ENCODE measurements at places on chromosomes 3 and 15.

GRCh38 chr15:39075311-39075710 lies 505.6 kb upstream of the THBS1 start:
- no peak for DNase-seq

- no peak for DNase-seq
Observed at GRCh38 chr15:72786676-72787345, 3.3 kb upstream of the ADPGK start.

DNA sequence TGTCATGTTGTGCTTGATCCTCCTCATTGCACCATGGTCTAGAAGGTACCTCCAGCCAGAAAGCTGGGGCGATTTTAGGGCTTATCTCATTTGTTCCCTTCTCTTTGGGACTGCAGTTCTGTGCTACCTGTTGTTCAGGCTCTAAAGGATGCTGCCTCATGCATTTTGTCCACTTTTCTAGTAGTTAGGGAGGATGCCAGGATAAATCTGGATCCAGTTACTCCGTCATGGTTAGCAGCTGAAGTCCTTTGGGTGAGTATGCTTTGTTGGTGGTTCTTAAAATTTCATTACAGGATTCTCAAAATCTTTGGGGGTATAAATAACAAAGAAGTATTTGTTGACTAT lies 8.9 kb downstream of the AKAP13 start:
- no peak for DNase-seq

- DNase-seq = no peak
Observed at GRCh38 chr3:43966530-43966929, 275.2 kb upstream of the TOPAZ1 start.

DNA sequence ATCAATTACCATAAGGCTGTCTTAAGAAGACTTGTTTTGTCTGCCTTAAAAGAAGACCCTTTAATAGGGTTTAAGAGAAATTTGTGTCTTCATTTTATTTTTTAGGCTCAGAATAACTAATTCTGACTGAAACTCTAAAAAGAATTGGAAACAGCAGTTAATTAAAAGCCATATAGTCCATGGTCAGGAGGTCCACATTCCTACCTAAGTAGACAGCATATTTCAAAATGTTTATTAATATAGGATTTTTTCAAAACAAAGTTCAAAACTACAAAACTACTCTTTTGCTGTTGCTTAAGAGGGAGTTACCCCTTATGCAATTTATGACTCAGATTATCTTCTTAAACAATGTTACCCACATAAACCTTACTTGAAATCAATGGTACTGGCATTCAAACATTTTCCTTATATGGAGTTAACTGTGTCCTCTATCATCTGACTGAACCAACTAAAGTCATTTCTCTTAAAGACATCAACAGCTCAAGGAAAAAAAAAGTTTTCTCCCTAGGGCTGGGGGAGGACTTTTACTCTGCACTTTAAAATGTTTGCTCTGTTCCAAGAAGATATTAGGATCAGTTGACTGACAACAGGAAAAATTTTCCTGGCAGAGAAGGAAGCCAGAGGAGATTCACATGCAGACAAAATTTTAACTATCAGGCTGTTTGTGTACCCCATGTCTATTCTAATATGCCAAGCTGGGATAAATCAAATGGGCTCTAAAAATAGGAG lies 56.8 kb upstream of the NANOGP8 start:
- DNase-seq = no peak

DNA sequence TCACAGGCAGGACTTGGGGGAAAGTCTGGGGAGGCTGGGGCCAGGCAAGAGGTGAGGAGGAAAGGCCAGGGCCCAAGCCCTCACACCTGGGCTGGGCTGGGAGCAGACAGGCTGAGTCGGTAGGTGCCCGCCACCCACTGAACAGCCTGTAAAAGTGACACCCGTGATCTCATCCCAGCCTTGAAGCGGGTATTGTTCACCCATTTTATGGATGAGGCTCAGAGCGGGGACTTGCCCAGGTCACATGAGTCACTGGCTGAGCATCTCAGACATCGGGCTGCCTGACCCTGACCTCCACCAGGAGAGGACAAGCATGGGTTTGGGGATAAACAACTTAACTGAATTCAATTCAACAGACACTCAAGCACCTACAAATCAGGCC lies 52.0 kb upstream of the CTSH start:
- no peak for DNase-seq

DNA sequence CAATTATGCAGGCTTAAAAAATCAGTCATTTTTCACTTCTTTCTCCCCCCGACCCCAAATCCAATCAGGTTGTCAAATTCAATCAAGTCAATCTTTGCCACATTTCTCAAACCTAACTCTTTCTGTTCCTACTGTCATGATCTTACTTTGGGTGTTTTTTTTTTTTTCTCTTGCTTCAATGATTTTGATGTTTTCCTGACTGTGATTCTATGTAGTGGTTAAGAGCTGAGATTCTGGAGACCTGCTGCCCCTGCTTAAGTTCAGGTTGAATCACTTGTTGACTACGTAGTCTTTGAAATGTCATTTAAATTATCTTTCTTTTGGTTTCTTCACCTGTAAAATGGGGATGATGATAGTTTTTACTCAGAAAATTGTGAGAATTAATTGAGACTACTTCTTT lies 117.5 kb downstream of the TPRG1 start:
- DNase-seq = no peak

- DNase-seq = no peak
Observed at GRCh38 chr3:9715764-9716437, 12.3 kb downstream of the CPNE9 start.

DNA sequence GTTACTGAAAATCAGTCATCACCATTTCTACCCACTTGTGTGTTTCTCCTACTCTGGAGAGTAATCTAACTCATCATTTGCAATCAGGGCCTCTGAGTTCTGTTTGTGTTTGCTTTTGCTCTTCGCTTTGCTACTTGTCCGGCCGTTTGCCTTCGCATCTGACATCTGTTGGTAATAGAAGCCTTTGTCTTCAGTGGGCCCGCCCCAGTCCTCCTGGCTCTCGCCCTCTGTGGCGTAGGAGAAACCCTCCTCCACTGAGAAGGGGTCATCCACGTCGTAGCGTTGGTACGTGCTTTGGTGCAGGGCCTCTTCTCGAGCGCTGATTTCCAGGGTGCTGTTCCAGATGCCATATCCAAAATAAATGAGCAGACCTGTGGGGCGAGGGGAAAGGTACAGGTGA lies 48.3 kb downstream of the CLDN11 start:
- DNase-seq = no peak

GRCh38 chr3:71714595-71714994 lies 10.6 kb downstream of the EIF4E3 start:
- DNase-seq = no peak

- peak; percentile 66 for DNase-seq
Observed at GRCh38 chr15:40493089-40493840, 22.5 kb downstream of the CHST14 start.

- no peak for DNase-seq
Observed at GRCh38 chr15:44769521-44769920, 33.2 kb downstream of the TRIM69 start.

DNA sequence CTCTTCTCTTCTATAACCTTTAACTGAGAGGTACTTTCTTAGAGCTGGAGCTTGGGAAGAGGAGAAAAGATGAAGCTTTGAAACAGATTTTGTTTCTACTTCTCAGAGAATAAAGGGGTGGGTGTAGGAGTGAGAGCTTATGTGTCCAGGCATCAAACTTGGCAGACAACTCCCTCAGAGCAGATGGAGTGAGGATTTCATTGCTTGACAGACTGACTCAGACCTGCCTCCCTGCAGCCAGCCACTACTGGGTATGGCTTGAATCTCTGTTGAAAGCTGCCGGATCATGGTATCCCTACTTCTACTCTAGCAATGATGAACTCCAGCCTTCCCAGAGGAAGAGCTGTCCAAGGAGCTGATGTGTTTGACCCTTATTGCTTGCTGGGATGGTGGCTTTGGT lies 36.7 kb downstream of the SYN2 start:
- DNase-seq = no peak

GRCh38 chr15:39281094-39281493 lies 299.8 kb upstream of the THBS1 start:
- no peak for DNase-seq

- DNase-seq = no peak
Observed at GRCh38 chr15:61816856-61817255, 243.4 kb downstream of the VPS13C start.

DNA sequence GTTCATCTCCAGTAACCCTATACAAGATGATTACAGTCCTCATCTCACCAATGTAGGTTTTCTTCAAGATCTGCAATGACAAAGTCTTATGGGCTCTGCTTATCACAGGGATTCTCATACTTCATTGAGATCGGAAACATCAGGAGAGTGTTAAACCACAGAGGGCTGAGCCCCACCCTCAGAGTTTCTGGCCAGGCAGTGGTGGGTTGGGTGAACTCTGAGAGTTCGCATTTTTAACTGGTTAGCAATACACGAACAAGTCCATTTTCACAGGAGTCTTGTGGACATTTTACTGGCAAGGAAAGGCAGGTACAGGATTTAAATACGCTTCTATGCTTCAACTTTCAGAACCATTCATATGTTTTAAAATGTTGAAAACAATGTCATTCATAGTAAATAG lies 366.7 kb upstream of the ROBO2 start:
- no peak for DNase-seq

DNA sequence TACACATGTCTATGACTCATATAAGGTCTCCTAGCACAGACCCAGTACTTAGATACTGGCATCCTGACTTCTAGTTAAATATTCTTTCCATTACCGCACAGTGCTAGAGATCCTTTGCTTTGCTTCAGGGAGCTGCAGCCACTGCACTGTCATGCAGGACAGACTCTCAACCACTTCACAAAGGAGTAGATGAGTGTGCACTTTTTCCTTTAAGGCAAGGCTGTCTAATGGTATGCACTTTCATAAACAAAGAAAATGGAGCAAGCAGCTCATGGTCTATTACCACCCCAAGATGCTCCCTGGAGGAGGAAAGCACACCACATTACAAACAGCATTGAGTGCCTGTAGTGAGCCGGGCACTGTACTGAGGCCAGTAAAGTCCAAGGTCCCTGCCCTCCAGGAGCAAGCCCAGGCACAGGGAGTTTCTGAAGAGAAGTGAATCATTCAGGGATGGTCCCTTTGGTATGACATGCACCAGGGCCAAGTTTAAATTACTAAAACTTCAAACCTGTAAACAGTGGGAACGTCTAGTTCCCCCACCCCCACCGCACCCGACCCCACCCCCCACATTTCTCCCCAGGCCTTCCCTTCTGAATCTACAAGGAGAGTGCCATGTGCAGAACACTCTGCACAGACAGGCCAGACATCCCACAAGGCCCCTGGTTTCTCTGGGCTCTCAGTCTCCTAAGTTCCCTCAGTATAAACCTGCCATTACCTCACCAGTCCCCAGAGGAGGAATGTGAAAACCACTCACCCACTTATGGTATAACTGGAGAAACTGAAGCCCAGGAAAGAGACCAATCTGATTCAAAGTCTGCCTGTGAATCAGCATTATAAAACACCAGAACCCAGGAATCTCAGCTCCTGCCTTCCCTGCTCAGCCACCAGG lies 107.8 kb upstream of the BCL6 start:
- no peak for DNase-seq

- no peak for DNase-seq
Observed at GRCh38 chr3:64748244-64748904, 60.6 kb upstream of the ADAMTS9 start.

DNA sequence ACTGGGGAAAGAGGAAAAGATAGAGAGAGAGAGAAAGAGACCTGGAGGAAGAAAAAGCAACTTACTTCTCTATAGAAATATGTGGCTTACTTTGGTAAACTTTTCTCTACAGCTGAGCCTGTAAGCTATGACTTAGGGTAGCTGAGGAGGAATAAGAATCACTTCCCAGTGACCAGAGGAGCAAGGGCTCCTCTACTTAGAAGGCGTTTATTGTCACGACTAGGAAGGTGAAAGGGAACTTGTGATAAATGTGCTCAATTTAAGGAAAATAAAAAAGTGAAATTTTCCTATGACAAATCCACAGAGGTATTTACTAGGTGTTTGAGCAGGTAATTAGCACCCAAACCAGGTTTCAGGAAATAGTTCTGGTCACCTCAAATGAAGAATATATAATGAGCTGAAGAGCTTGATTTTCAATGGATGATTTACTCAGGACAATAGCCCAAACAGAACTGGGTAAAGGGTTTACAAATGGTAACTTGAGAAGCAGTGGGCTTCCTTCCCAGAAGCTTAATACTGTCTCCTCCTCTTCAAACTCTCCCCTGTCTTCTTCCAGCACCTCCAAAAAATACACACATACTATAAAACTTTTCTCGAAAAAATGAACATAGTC lies 46.1 kb downstream of the SOX2 start:
- DNase-seq = no peak

DNA sequence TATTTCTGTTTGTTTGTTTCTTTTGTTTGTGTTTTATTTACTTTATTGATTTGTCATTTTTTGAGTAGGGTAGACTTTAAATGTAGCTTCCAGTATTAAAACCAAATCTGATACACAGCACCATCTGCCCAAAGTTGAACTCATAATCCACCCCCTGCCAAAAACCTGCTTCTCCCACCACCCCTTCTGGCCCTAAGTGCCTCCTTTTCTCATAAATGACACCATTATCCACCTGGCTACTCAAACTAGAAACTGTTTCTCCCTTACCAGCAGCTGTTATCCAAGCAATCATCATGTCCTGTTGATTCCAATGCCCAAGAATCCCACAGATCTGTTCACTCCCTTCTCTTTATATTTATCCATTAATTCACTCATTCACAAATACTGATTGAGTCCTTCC lies 21.8 kb upstream of the PTX3 start:
- DNase-seq = no peak

DNA sequence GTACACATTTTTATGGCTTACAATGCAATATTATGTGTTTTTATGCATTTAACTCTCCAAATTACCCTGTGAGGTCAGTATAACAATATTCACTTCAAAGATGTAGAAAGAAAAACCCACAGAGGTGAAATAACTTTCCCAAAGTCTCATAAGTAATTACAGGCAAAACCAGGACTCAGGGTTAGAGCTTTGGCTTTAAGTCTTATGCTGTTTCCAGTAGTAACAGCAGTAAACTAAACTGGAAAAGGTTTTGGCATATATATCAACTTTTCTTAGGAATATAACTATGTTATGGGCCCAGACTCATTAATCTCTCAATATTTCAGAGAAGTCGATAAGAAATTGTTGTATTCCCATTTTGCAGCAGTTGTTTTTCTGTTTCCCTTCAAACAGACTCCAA lies 206.3 kb upstream of the KCNMB2 start:
- DNase-seq = no peak

- no peak for DNase-seq
Observed at GRCh38 chr3:12869035-12869621, 27.8 kb upstream of the RPL32 start.

Measured in DND-41 (cell line).